ENCODE measurements at places on chromosomes 11 and 22.

DNA sequence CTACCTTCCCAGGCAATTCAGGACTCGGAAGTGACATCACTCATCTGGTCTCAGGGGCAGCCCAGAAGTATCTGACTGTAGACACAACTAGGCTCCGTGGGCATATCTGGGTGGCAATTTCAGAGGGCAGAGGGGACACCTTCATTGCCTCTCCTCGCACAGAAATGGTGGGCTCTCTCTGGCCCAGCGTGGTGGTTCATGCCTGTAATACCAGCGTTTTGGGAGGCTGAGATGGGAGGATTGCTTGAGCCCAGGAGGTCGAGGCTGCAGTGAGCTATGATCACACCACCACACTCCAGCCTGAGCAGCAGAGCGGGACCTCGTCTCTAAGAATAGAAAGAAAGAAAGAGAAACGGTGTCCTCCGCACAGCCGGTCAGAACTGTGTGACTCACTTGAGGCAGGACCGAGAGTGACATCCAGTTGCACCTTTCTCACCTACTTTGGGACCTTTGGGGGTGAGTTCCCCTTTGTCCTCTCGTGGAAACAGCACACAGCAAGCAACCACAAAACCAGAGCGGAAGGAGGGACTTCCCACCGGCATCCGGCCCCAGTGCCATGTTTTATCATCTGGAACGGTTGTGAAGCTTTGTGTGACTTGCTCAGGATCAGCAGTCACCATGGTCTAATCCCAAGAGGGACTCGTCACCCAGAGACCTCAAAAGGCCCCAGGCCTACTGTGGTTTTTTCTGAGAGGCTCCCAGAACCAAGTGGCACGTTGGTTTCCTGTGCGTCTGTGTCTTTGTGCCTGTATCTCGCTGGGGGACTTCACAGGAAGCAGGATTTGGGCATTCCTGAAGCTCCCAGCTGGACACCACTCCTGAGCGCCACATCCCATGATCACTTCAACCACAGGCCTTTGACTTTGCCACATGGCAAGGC lies 38.4 kb upstream of the EMID1 start:
- DNase-seq: no peak

DNA sequence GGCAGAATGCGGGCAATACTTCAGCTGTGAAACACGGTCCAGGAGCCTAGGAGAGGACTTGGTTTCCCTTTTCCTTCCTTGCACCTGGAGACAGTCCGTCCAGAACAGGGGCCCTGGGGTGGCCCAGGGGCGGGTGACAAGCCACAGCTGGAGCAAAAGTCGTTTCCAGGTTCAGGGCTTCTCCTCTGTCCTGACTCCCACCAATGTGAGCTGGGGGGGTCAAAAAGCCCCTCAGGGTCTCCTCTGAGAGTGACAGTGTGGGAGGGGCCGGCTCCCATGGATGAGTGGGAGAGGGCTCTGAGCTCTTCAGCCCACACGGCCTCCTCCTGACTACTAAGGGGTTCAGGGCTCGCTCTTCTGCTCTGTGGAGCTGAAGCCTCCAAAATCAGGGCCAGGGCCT lies 20.1 kb upstream of the ARFGAP3 start:
- no peak for DNase-seq

- no peak for DNase-seq
These were observed 147.4 kb upstream of the ZC3H12C start for GRCh38 chr11:109945626-109946321.

DNA sequence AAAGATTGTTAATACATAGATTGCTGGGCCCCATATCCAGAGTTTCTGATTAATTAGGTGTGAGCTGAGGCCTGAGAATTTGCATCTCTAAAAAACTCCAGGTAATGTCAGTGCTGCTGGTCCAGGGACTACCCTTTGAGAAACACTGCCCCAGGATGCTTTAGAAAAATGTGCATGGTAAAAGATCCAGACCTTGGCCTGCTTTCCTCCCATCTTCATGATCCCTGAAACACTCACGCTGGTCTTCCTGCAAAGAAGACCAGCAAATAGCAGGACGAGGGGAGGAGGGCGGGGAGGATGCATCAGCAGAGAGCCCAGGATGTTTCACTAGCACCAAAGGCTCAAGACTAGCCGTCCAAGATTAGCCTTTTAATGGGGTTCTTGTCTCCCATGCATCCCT lies at the start of gene OR8A1:
OR8A1 (plus strand) TSS at position 301 of the 400 bp plus-strand sequence. CDS start 123 bp downstream, outside the sequence.
- DNase-seq: no peak

All from HCT116 (cell line).